Aorta (tissue), 5 donors: ENCODE measurements at places on chromosomes 1 and 21. TPM values are rescaled to one million over a fixed set of nuclear protein-coding genes. Genes with fewer than 3 reads are reported as not detected.

The C1orf87 gene
- 0.23 TPM for total RNA-seq

- H3K4me3 ChIP-seq, result no peak overlapping the region
- no peaks in the 10 kb centered on the region for H3K27me3 ChIP-seq
- DNase-seq, result no peak
These were observed 58.8 kb downstream of the ANKRD13C start for GRCh38 chr1:70295749-70296148.

DNA sequence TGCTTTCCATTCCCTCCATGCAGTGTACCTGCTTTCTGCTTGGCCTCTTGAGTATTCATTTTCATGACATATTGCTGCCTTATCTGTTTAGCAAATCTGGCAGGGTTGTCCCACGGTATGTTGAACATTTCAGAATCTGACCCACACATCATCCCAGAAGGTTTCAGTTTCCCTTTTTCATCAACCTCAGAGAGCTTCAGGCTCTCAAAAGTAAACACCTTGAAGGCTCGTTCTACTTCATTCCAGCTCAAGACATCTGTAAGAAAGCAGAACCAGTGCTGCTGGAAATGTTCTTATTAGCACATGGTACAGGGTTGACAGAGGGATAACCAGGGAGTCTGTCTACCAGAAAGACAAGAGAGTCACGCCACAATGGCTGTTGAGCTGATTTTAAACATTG, 103.6 kb downstream of the SPAG17 start:
- no peak overlapping the region for H3K27ac ChIP-seq
- no peaks in the 10 kb centered on the region for H3K4me1 ChIP-seq
- no peaks in the 10 kb centered on the region for H3K27me3 ChIP-seq
- no peak overlapping the region for H3K4me3 ChIP-seq

DNA sequence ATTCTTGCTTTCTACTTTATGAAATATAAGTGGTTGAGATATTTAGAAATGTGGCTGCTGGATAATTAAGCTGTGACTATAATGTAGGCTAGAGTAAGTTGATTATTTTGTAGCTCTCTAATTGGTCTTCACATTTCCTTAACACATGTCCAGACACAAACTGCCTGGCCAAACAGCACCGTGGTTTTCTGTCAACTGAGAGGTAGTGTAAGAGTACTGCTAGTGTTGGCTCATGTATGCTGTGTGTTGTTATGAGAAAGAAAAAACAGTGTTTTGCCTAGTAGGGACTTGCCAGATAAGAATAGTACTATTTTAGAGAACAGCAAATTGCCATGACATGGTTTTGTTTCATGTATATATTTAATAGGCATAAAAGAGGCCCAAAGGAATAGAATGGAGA, 37.1 kb downstream of the TMED5 start:
- no peak overlapping the region for H3K4me3 ChIP-seq
- no peaks in the 10 kb centered on the region for H3K27me3 ChIP-seq
- H3K4me1 ChIP-seq, result no peaks in the 10 kb centered on the region
- H3K36me3 ChIP-seq, result no peaks in the 10 kb centered on the region
- no peak for DNase-seq
- no peak overlapping the region for H3K27ac ChIP-seq
